ENCODE measurements at places on chromosomes 5 and 9. TPM values are rescaled to one million over a fixed set of nuclear protein-coding genes. Genes with fewer than 3 reads are reported as not detected.

PCA3 gene
- 1.3 TPM for polyA plus RNA-seq

GRCh38 chr9:20725675-20726074, 41.6 kb downstream of the FOCAD start:
- no peak for DNase-seq

- DNase-seq, result peak; percentile 58
Measured at GRCh38 chr9:35923927-35924763, 14.9 kb downstream of the SPAAR start.

DNA sequence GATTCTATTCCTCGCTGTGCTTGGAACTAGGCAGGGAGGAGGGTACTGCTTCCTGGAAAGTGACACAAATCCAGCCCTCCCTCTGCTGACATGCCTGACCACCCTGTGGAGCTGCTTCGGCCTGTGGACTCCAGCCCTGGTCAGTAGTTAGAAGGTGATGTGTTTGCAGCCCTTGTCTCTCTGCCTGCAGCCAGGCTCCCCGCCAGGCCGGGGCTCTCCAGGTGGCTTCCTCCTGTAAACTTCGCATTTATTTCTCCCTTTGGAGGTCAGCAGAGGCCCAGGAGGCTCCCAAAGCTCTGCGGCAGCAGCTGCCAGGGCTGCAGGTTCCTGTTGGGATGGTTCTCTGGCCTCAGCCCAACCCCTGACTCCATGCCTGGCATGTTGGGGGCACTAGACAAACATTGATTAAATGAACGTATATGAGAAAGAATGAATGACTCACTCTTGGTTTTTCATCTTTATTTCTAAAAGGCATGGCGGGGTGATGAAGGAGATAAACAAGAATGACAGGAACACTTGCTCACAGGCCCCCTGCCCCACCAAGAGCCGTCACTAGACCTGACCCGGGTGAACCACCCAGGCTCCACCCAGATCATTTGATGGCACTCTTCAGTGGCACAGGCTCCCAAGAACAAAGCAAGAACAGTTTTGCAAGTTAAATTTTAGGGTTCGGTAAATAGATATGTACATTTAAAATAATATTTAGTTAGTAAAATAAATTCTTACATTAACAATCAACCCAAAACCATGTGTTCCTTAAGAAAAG, 8.4 kb upstream of the IRX2 start:
- DNase-seq, result no peak

Measured in renal pelvis (tissue), 12 donors.